ENCODE measurements at places on chromosomes 2 and 18.

- no peak for DNase-seq
Measured at GRCh38 chr2:238722883-238723282, 125.0 kb upstream of the TWIST2 start.

DNA sequence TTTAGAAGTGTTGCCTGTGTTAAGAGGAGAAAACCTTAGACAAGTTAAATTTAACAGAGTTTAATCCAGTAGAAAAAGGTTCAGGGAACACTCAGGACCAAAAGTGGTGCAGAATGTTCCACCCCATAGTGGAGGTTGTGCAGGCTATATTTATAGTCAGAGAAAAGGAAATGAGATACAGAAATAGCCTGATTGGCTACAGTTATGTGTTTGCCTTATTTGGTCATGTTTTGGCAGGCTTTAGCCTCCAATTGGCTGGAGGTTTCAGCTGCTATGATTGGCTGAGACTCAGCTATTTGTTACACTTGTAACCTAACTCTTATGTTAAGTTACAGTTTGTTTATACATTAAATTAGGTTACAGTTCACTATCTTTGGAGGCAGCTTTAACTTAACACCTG is 4.2 kb downstream of the STAMBP start:
- DNase-seq, result no peak

- DNase-seq, result no peak
Measured at GRCh38 chr2:133193544-133194361, 374.5 kb downstream of the NCKAP5 start.

DNA sequence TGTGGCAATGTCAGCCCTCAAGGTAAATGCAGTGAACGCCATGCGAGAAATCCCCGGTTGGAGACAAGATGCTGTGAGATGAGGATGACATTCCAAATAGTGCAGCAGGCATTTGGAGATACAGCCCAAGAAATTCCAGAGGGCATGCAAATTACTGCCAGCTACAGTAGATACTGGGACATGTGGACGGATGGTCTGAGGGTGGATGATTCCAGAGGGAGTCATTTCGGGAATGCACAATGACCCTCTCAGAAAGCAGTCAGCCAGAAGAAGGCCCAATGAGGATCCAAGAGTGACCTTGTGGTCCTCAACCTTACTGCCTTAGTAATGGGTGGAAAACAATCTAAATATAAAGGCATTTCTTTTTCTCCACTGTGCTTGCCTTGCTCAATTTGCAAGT is 111.3 kb downstream of the HNRNPLL start:
- no peak for DNase-seq

- DNase-seq, result no peak
Measured at GRCh38 chr2:62774555-62775366, 69.2 kb downstream of the EHBP1 start.

GRCh38 chr2:222706616-222707015 is 35.2 kb downstream of the MOGAT1 start:
- no peak for DNase-seq

GRCh38 chr18:62838475-62839098 is 123.2 kb downstream of the PHLPP1 start:
- no peak for DNase-seq

- DNase-seq, result no peak
Measured at GRCh38 chr2:85678794-85679672, 11.0 kb upstream of the SFTPB start.

Measured in AG04449 (cell line).